NCI-H2171 (cell line): ENCODE measurements at places on chromosomes 11 and 22.

DNA sequence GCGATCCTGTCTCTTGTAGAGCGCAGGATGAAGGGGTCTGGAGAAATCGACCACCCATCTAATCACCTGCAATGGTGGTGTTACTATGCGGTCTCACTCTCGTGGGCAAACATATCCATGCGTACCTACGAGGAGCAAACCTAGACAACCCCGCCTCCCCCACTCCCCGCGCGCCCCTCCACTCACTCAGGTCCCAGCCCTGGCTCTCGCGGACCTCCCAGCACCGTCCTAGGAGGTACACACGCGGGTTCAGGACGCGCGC lies 887 bp downstream of the TRPC6 start:
- no peak for DNase-seq

DNA sequence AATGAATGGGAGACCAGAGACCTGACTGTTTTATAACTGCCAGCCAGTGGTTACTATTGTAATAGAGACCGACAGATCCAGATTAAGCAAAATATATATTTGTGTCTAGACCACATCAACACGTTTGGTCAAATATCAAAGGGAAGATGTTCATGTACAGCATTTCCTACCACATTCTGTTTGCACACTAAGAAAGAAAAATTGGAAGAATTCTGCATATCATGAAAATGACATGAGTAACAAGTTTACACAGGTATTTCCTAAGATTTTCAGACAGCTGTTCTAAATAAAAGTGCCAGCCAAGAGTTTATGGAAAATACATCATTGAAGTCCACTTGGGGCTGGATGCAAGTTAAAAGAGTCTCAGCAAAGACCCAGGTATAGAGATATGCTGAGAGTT lies 145.5 kb upstream of the ANO3 start:
- no peak for DNase-seq

GRCh38 chr11:120089036-120090001 lies 48.6 kb downstream of the TRIM29 start:
- DNase-seq: no peak

DNA sequence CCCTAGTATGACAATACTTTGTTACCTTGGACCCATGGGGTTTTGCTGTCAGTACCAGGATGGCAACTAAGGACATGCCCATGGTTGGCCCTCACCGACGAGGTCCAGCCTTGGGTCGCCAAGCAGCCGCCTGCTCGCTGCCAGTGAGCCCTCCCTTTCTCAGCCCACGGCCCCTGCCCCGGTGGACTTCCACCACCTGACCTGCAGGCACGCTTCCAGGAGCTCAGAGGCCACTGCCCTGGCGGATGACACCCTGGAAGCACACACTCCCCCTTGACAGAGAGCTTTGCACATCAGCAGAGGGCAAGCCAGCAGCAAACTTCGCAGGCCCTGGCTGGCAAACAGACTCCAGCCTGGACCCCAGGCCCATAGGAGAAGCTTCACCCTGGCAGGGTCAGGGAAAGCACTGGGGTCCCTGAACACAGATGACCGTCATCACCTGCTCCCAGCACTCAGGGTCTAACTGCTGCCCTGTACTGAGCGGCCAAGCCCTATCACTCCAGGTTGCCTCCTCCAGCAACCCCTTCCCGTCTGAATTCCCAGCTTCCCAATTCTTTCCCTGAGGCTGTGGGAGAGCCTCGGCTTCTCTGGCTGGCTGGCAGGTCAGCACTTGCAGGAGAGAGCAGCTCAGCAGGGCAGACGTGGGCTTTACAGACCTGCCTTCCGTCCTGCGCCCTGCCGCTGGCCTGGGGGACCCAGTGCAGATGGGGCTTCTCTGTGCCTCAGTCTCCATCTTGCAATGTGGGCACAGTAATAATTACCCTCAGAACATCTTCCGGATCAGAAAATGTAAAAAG lies 2.7 kb upstream of the PPARA start:
- no peak for DNase-seq

- DNase-seq: peak; percentile 84
These were observed 345.0 kb downstream of the CADM1 start for GRCh38 chr11:115159207-115159606.

- DNase-seq: no peak
These were observed 14.9 kb downstream of the ADORA2A start for GRCh38 chr22:24442352-24442744.

DNA sequence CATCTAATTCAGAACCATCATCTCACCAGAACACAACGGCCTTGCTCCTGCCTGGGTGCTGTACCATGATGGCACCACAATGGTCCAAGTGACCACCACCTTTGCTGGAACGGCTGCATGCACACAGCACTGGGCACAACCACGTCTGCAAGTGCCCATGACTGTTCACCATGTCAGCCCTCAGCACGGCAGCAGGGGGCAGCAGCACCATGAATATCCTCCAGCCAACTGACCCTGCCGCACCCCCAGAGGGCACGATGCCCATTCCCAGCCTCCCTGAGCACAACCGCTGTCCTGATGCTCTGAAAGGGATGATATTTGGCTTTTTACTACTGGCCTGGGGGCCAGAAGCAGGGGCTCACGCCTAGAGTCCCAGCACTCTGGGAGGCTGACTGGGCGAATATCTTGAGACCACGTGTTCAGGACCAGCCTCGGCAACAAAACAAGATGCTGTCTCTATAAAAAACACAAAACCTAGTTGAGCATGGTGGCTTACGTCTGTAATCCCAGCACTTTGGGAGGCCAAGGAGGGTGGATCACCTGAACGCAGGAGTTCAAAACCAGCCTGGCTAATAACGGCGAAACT lies 25.7 kb downstream of the DRD4 start:
- DNase-seq: no peak

DNA sequence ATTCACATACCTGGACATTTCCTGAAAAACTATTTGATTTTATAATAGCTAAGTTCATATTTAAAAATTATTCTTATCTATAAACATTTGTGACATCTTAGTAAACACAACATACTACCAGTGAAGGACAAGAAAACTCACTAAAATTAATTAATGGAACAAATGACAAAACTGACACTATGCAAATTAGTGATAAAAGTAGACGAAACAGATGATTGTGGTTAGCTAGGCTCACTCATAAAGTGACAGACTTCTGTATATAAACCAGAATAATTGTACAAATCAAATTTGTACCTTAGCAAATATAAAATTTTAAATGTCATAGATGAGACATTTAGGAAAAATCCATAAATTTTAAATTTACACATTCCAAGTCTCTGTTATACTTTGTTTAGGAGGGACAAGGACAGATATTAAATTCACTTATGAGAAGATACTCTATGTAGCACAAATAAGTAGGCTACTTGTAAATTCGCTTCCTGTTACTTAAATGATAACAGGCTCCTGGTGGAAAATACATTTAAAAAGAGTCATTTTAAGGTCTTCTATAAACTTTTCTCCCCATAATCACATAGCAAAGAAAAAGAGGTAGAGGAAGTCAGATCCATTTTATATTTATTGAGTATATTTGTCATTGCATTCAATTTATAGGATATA lies 81.2 kb downstream of the KIF18A start:
- DNase-seq: no peak

DNA sequence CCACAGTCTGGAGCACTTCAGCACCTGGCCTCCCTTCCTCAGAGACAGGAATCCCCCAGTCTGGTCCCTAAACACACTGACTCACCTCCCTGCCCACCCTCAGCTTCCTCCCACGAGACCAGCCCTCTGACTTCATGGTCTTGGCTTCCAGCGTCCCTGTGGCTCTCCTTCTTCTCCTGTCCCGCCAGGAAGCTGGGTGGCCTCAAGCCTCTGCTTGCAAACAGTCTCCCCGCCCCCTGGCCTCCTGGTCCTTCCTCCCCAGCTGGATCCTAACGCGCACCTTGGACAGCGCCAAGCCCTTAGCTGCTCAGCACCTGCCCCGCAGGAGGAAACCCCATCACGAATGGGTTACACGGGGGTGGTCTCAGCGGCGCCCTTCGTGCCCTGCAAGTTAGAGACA lies 4.5 kb downstream of the NCF4 start:
- DNase-seq: no peak

GRCh38 chr11:67647471-67647870 lies 3.1 kb downstream of the ACY3 start:
- DNase-seq: no peak

- no peak for DNase-seq
These were observed 30.9 kb downstream of the MACROD1 start for GRCh38 chr11:64134963-64135362.

DNA sequence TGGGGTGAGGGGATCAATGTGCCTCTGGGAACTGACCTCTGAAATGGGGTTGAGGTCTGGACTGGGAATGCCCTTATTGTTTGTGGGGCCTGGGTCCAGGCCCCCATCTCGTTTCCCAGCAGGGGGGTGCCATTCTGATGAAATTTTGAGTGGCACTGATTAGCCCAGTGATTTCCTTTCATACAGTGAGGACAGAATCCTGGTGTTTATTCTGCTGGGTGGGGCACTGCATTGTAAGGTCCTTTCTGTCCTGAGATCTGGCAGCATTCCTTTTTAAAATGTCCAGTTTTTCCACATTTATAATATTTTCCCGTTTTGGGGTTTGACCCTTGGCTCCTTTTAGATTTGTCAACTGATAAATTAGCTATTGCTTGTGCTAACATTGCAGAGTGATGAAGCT lies 27.1 kb downstream of the OR10A6 start:
- DNase-seq: no peak

DNA sequence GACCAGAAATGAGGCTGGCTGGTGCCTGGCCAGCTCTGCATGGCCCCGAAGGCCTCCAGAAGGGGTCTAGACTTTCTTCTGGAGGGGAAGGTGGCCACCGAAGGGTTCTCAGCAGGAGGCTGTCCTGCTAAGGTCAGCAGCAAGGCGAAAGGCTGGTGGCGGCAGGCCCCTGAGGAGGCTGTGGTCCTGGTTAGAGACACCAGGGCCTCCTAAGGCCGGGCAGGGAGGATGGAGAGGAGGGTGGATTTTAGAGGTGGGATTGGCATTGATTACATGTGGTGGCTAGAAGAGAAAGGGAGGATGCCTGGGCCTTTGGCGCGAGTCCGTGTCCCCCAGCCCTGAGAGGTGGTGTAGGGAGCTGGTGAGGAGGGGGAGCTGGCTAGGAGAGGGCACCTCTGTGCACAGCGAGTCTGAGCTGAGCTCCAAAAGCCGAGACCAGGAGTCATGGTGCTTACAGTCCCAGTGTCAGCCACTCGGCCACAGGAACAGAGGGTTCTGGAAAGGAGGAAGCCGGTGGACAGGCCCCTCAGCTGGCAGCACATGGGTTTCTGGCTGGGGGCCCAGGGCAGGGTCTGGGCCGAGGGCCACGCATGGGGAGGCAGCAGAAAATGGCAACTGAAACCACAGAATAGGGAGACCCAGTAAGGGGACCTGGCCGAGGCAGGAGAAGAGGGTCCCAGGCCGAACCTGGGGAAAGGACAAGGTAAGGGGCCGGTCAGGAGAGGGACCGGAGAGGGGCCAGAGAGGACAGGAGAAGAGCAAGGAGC lies 2.5 kb downstream of the FERMT3 start:
- DNase-seq: no peak

GRCh38 chr22:41713004-41713403 lies 13.7 kb downstream of the MEI1 start:
- no peak for DNase-seq

- no peak for DNase-seq
These were observed 57.0 kb downstream of the NAT10 start for GRCh38 chr11:34162493-34162820.

GRCh38 chr11:44789496-44789895 lies 62.7 kb downstream of the TSPAN18 start:
- no peak for DNase-seq

- DNase-seq: no peak
These were observed 102.9 kb upstream of the PAX6 start for GRCh38 chr11:31913985-31914384.

DNA sequence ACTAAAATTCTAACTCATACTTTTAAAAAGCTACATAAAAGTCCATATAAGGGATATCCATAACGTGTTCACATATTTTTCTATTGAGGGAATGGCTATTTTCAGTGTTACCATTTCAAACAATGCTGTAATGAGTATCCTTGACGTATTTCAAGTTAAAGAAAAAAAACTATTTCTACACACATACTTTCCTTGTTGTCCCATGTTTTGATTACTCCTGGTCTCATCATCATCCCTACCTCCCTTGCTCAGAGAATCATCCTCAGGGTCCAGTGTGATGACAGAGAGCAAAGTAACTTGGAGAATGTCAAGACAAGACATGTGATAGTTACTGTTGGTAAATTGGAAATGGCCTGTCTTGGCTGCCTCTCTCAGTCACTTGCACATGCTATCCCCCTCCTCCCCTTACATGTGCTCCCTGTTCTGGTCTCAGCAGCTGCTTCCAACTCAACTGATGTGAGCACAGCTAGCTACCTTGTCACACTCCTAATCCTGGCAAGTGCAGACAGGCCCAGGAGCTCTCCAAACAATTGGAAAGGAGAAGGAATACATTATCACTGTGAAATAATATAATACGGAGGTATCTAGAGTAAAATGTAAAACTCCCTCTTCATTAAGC lies 21.8 kb downstream of the NUMA1 start:
- peak; percentile 48 for DNase-seq

GRCh38 chr11:68581439-68581838 lies 102.9 kb upstream of the GAL start:
- DNase-seq: no peak

GRCh38 chr22:38569972-38570778 lies at the start of gene DMC1:
TSS of gene DMC1 (minus strand) at chr22:38570183. CDS start at chr22:38568256, 1,927 bp downstream.
- peak; percentile 92 for DNase-seq

GRCh38 chr22:32823024-32823730 lies 21.7 kb downstream of the TIMP3 start:
- DNase-seq: no peak

DNA sequence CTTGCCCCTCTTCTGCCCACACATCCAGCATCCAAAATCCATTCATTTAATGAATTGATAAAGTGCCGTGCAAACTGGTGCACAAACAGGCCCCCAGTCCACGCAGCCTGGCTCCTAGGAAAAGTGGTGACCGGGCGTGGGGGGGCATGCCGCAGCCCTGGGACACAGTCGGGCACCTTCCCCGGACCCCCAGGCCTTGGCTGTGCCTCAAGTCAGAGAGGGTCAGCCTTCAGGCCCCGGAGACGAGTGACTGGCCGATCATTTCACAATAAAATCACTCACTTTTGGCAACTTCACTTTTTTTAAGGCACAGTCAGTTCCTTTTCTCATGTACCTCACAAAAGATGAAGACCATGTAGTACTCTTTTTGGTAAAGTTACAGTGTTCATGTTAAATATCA lies 8.0 kb downstream of the CDPF1 start:
- DNase-seq: no peak

- no peak for DNase-seq
These were observed 52.3 kb downstream of the RASSF10 start for GRCh38 chr11:13061294-13061990.

- no peak for DNase-seq
These were observed 24.4 kb upstream of the IZUMO1R start for GRCh38 chr11:94279996-94280395.
